ENCODE measurements at places on chromosomes 11 and 22.

DNA sequence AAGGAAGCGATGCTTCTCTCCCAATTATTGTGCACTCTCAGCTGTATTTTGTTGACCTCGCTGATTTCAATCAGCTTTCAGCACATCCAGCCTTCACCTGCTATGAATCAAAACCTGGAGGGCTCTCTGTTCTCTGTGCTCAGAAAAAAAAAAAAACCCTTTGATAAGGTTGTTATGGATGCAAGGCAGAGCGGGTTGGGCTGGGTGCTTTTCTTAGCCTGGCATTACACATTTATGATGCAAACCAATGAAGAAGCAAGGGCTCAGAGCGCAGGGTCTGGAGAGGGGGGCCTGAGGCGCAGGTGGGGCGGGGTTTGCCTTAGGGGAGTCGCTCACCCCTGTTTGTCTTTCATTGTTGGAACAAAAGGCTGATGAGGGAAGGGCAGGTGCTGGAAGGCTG, 86.0 kb upstream of the CADM1 start:
- no peak for DNase-seq

- no peak for DNase-seq
Measured at GRCh38 chr11:36343436-36343835, 47.3 kb downstream of the PRR5L start.

GRCh38 chr11:58513747-58514367, 6.0 kb upstream of the OR5B21 start:
- DNase-seq, result peak; percentile 63

GRCh38 chr22:36366291-36366708, 21.5 kb downstream of the MYH9 start:
- DNase-seq, result no peak

- DNase-seq, result no peak
Measured at GRCh38 chr11:33934450-33934849, 42.6 kb upstream of the LMO2 start.

- peak; percentile 99 for DNase-seq
Measured at GRCh38 chr11:69298267-69299022, 4.5 kb downstream of the MYEOV start.

DNA sequence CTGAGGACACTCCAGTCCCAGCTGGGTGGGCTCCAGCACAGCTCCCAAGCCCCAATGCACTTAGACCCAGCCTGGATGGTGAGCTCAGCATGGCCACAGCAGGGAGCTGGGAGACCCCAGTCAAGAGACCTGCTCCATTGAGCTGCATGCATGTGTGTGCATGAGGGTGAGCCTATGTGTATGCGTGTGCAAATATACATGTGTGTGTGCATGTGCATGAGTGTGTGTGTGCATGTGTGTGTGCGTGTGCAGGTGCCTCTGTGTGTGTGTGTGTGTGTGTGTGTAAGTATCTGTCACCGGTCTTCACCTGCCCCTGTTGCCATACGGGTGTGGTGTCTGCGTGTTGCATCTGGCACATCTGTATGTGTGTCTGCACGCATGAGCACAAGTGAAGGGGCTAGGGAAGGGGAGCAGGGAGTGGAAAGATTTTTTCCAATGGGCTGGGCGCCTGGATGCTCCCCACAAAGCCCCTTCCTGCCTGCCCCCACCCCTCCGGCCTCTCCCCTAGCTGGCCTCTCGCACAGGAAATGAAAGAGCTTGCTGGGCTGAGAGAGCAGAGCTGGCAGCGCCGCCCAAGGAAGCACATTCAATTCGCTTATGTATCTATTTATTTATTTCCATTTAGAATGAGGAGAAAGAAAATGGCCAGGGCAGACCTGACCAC, 4.1 kb downstream of the TSPAN32 start:
- DNase-seq, result peak; percentile 51

- no peak for DNase-seq
Measured at GRCh38 chr11:66123902-66124301, 53.8 kb downstream of the PACS1 start.

- DNase-seq, result no peak
Measured at GRCh38 chr11:71370895-71371673, 77.1 kb downstream of the DHCR7 start.

GRCh38 chr11:118170882-118171268, 5.6 kb downstream of the SCN2B start:
- DNase-seq, result no peak

GRCh38 chr11:65114538-65115171, 2.8 kb downstream of the ZNHIT2 start:
- no peak for DNase-seq

- no peak for DNase-seq
Measured at GRCh38 chr22:17703811-17704210, 65.3 kb downstream of the BCL2L13 start.

DNA sequence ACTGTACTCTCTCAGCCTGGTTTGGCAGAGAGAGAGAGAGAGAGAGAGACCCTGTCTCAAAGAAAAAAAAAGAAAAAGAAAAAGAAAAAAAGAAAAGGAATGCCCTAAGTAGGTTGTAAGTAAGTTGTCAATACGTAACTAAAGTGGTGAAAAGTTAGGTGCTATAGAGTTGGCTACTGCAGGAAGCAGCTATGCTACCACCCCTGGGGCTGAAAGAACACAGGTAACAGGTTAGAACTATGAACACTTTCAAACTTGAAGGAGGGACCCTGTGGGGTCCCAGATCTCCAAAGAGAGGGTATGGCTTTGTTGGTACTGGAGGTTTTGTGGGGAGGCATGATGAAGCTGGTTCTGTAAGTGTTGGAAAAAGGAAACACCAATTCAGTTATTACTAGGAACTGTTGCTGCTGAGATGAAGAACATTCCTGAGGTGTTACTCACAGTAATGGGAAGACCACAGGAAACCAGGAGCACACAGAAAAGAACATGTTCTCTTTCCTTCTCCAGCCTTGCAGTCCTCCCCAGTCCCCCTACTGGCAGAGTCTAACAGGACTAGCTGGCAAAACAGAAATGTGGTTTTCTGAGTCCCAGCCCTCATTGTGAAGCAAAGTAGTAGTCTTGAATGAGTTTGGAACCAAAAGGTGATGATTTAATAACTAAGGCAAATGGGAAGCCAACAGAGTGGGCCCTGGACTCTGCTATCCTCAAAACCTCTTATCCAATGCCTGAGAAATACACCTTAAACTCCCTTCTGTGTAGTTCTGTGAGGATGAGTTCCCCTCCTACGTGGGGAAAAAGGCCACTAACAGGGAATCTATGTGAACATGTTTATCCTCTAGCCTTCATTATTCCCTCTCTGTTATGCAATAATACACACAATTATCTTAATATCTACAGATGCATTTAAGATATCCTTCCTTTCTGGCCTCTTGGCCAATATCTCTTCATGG, 427.0 kb upstream of the DDI1 start:
- DNase-seq, result peak; percentile 95

- DNase-seq, result no peak
Measured at GRCh38 chr22:19865141-19865829, 10.6 kb upstream of the GNB1L start.

- DNase-seq, result no peak
Measured at GRCh38 chr22:26359156-26359555, 69.9 kb upstream of the ASPHD2 start.

- DNase-seq, result no peak
Measured at GRCh38 chr11:32044158-32044863, 46.6 kb upstream of the RCN1 start.

- no peak for DNase-seq
Measured at GRCh38 chr11:79071190-79071589, 369.6 kb downstream of the TENM4 start.

- DNase-seq, result no peak
Measured at GRCh38 chr11:74185695-74186094, 14.6 kb downstream of the PPME1 start.

- no peak for DNase-seq
Measured at GRCh38 chr11:63404161-63404935, 34.8 kb downstream of the SLC22A9 start.

GRCh38 chr11:13286279-13286821, 8.8 kb downstream of the BMAL1 start:
- no peak for DNase-seq

- peak; percentile 55 for DNase-seq
Measured at GRCh38 chr11:59857439-59858434, 8.6 kb downstream of the TCN1 start.

- DNase-seq, result no peak
Measured at GRCh38 chr11:10072142-10072541, 221.9 kb downstream of the SBF2 start.

- DNase-seq, result no peak
Measured at GRCh38 chr11:111305162-111305802, 6.9 kb downstream of the POU2AF3 start.

- DNase-seq, result no peak
Measured at GRCh38 chr22:39248254-39248653, 3.5 kb upstream of the PDGFB start.

- DNase-seq, result peak; percentile 80
Measured at GRCh38 chr22:27987557-27987956, 68.5 kb upstream of the PITPNB start.

DNA sequence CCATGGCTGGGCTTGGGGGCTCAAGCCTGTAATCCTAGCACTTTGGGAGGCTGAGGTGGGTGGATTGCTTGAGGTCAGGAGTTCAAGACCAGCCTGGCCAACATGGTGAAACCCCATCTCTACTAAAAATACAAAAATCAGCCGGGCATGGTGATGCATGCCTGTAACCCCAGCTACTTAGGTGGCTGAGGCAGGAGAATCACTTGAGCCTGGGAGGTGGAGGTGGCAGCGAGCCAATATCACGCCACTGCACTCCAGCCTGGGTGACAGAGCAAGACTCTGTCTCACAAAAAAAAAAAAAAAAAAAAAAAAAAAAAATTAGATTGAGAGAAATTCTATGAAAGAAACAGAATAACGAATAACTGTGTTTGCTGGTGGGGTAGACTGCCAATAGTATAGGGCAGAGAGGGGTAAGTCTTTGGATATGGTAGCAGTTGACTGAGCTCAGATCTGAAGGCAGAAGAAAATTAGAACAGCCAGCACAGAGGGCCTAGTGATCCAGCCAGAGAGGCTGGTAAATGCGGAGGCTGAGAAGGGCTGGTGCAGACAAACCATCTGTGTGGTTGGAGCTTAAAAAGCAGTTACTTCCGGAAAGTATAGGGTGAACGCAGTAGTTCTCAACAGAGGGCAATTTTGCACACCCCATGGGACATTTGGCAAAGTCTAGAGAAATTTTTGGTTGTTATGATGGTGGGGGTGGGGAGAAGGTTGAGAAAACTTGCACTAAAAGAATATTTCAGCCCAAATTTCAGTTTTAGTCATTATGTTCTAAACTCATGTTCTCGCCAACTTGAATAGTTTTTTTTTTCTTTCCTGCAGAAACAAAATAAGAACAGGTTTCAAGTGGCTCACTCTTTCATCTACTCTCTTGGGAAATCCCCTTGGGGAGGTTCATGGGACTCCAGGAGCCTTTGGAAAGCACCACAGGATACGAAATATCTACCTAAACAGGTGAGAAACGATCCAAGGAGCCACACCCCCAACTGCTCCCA, 1.6 kb upstream of the HORMAD2 start:
- no peak for DNase-seq

GRCh38 chr11:117232092-117232878, at the start of gene RNF214:
Gene RNF214, plus strand, starts transcription at chr11:117232671. Its CDS starts 1,602 bp downstream, at chr11:117234273.
- DNase-seq, result peak; percentile 73

DNA sequence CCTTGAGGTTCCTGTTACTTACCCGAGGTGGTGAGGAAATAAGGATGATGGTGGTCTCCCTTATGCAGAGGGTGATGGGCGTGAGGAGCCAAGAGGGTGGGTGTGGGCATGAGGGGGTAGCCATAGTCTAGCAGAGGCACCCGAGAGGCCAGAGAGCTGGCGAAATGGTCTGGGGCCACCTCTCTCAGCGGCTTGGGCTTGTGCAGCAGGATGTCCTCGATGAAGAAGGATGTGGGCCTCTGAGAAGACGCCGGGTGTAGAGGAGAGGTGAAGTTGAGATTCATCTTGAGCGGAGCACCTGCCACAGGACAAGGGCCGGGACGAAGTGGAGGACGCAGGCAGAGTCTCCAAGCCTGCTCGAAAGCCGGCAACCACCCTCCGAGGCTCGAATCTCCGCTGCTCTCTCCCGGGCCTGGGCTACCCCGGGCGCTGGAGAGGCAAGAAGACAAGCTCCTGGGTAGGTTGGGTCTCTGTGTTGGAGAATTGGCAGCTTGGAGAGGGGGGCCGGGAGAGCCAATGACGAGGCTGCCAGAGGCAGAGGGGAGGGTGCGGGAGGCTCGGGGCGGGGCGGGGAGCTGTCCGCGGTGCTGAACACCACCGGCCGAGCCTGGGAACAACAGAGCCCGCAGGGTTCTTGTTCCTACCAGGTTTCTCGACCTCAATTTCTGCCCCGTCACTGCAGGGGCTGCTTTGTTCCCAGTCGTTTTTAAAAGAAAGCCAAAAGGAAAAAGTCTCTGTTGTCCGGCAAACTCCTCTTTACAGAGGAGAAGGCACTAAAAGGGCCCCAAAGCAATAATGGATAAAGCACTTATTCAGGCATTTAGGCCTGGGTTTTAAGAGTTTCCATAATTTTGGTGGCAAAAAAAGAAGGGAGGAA, at the start of gene BSX:
Gene BSX (minus strand): TSS at position 447 of the 877 bp plus-strand sequence. CDS start 163 bp downstream, at position 284.
- peak; percentile 58 for DNase-seq

DNA sequence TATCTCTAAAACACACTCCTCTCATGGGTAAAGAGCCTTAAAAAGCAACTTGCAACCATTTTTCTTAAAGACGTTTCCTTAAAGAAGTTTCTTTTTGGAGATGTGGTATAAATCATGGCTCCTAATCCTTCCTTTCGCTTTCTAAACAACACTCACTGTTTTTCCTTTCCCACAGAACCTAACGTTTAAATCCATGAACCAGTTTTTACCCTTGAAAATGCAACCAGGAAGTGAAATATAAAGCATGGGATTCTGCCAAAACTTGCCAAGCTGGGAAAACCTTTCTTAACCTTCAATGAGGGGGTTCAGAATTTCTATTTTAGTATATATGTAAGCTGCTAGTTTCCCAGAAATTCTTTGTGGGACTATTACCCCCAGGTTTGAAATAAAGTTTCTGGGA, 8.6 kb downstream of the PLEKHA7 start:
- DNase-seq, result no peak

GRCh38 chr22:47090591-47091245, 328.3 kb downstream of the TBC1D22A start:
- peak; percentile 9 for DNase-seq

DNA sequence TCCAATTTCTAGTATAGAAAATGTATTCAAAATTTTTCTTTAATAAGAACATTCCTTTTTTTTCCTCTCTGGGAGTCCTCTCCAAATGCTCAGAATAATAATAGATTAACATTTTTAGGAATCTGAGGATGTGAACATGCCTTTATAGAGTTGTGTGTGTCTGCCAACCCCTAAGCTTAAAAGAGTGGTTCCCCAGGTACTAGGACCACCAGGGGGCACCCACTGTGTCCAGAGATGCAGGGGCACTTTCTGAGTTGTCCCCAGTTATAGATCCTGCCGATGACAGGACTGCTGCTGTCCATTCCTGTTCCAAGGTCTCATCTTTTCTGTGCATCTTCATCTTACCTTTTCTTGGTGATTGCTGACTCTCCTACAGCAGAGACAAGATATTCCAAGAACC, 27.0 kb upstream of the MICAL2 start:
- DNase-seq, result no peak

GRCh38 chr11:114432893-114433292, 6.4 kb upstream of the REXO2 start:
- no peak for DNase-seq

- no peak for DNase-seq
Measured at GRCh38 chr11:63448646-63449045, 42.3 kb downstream of the PLAAT5 start.

GRCh38 chr11:324156-324555, 3.5 kb upstream of the IFITM3 start:
- DNase-seq, result no peak
